ENCODE measurements at places on chromosomes 6 and 20.

DNA sequence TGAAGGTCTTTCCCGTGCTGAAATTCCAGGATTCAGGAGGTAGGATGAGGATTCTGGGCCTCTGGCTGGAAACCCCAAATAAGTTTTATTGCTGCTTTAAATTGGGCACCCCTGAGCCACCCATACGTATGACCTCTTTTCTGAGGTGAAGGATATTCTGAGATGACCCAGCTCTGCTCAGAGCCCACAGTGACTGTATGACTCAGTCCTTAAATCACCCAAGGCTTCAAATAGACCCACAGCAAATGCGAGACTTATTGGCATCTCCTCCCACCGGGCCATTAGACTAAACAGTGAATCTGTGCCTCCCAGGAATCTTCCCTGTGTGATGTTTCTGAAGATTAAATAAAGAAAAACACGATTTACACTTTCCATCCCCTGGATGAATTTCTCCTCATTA lies 9.5 kb downstream of the SIRPG start:
- no peak for DNase-seq

DNA sequence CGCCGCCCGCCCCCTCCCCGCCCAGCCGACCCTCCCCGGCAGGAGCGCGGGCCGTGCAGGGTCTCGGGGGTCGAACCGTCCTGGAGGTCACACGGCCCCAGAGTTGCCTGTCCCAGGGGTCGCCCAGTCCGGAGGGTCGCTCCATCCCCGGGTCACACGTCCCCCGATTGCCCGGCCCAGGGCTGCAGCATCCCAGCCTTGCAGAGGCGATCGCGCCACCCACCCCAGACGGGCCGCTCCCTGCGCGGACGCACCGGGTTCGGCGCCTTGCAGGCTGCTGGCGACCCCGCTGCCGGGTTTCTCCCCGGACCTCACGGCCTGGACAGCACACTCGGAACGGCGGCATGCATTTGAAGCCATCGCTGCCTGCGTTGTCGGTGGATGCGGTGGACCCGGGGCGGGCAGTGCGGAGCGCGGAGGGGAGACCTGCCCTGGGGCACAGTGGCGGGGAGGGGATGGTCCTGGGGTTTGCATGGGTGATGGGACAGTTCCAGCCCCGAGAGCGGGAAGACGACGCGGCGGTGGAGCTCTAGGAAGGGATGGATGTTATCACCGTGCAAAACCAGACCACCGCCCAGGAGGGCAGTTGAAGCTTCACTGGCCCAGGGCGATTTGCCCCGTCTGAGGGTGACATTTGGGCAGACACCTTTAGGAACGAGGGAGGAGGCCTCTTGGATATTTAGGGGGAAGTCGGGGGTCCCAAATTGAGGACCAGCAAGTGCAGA lies 22.7 kb upstream of the FRMD1 start:
- DNase-seq, result no peak

DNA sequence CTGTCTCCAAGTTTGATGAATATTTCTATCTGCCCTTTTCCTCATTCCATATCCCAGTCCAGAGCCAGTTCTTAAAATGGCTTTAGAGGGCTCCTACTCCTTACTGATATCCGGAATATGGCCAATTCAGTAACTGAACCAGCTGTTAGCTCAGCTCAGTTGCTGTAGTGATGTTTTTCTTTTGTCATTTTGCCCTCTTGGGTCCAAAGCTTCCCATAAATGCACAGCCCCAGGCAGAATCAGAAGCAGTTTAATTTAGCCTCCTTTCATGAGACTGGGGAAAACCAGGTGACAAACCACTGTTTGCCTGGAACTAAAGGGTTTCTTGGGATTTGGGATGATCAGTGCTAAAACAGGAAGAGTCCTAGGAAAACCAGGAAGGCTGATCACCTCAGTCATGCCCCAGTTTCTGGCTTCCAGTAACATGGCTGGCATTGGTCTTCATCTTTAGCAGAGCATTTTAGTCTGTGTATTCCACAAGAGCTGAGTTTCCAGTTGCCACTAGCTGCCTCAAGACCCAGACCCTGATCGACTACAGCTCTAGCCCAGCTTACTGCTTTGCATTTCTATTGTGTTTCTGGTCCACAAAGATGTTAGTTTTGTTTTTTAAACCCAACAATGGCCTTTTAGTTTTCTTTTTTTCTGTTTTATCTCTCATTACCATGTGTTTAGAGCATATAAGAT lies 40.6 kb upstream of the REV3L start:
- DNase-seq, result no peak

DNA sequence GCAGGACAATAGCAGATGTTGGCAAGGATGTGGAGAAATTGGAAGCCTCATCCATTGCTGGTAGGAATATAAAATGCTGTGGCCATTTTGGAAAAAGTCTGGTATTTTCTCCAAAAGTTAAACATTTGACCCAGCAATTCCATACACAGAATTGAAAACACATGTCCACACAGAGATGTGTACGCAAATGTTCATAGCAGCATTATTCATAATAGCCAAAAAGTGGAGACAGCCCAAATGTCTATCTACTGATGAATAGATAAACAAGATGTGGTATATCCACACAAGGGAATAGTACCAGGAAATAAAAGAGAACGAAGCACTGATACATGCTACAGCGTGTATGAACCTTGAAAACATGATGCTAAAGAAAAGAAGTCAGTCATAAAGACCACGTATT lies 40.5 kb downstream of the CFAP61 start:
- DNase-seq, result no peak

GRCh38 chr20:37381621-37382471 lies 35.9 kb downstream of the SRC start:
- DNase-seq, result no peak

DNA sequence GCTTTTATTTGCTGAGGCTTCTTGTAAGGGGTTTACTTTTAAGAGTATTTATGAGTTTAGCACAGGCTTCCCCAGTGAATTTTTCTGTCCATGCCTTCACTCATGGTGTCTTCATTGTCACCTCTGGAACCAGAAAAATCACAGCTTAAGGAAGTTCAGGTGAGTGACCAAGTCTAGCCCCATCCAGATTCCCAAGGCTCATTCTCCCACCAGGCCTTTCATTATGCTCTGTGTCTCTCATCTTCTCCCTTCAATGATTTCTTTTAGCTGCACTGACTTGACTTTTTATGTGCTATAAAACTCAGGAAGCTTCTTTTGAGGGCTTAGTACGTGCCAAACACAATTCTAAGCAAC lies 64.9 kb upstream of the NEDD9 start:
- DNase-seq, result no peak

- DNase-seq, result no peak
Observed at GRCh38 chr6:156774863-156775405, 2.2 kb upstream of the ARID1B start.

- peak; percentile 75 for DNase-seq
Observed at GRCh38 chr6:26216359-26216885, 129.2 kb downstream of the HFE start.

- no peak for DNase-seq
Observed at GRCh38 chr6:14763616-14764015, 482.3 kb upstream of the JARID2 start.

GRCh38 chr6:106448000-106448426 lies 87.5 kb downstream of the CRYBG1 start:
- peak; percentile 34 for DNase-seq

DNA sequence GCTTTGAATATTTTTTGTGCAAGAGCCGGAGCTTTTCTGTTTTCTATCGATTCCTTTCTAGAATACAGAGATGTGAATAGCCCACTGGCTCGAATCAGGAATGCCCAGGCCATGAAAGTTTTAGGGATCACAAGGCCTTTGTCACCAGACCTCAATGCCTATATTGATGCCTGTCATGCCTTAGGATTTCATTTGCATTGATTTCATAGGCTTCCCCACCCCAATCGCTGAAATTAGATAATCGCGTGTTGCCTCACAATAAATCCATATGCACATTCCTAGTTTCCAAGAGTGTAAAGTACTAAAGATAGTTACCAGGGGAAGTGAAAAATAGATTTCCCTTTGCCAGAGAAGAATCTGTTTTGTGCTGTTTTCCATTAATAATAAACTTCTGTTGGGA lies 150.8 kb downstream of the SASH1 start:
- DNase-seq, result no peak

DNA sequence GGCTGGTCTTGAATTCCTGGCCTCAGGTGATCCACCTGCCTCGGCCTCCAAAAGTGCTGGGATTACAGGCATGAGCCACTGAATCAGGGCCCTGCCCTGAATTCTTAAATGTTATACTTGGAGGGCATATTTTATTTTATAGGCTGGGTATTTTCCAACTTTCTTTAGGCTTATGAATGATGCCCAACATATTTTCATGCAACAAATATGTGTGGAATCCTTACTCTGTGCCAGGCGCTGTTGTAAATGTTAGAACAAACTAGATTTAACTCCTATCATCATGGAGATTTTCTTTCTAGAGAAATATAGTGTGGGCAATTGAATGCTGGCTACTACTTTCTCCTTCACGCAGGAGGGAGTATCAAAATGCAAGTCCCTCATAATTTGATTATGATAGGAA lies 71.2 kb downstream of the SAMD5 start:
- DNase-seq, result no peak

- DNase-seq, result no peak
Observed at GRCh38 chr6:87798393-87799278, 96.6 kb upstream of the AKIRIN2 start.

GRCh38 chr6:158321960-158322359 lies 9.7 kb downstream of the TULP4 start:
- DNase-seq, result no peak

DNA sequence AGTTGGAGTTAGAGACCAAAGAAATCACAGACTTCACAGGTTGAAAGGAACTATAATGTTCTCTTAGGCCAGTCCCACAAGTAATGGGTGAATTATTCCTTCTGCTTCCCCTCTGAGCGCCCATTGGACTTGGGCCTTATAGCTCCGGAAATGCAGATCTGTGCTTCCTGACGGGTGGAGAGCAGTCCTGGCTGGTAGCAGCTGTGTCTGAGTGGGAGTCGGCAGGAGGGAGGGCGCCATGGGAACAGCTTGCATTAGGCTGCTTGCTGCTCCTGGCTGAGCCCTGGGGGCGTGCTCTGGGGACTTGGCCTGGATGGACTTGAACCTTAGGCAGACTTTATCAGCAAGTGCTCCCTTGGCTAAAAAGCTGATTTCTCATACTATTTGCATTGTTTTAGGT lies 18.4 kb upstream of the NUP153 start:
- DNase-seq, result no peak

All from activated gamma-delta T cell treated with Interleukin-2 at 50 U/mL for 16 hours (primary cell).